ENCODE measurements at places on chromosomes 3 and 15. TPM values are rescaled to one million over a fixed set of nuclear protein-coding genes. Genes with fewer than 3 reads are reported as not detected.

DNA sequence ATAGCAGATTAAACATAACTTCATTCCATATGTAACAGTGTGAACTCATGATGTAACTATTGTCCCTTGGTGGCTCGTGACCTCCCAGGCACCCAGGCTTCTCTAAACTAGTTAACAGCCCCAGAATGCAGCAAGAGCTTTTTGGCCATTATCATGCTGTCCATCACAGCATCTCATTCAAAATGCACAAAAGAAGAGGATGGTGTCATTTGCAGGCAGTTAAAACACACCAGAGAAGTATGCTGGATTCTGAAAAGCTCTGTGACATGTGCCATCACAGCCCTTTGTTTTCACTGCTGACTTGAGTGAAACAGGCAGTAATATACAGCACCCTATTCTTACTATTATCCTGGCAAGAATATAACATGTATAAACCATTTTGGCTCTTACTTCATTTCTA lies 117.6 kb upstream of the CHMP2B start:
- no peak for DNase-seq

LINGO1 gene
- polyA plus RNA-seq = 16.8 TPM

ZNF662 gene
- polyA plus RNA-seq = 22.5 TPM

CAMK1 gene
- 18.9 TPM for polyA plus RNA-seq

- no peak for DNase-seq
Measured at GRCh38 chr3:7423036-7423435, 562.1 kb downstream of the GRM7 start.

DNA sequence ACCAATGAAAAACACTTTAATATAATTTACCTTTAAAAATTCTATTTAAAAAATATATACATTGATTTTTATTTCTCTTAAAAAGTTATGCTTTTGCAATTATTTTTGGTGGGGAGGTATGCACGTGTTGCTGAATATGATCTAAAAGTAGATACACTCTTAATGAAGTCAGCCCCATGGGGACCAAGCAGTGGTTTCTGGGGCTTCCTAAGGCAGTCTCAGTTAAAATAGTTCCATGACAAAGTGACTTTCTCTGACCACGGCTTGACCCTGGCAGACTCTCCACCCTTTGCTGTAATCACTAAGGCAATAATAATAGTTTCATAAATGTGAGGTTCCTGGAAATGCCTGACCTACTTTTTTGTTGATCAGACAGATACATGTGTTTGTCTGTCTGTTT lies 50.4 kb downstream of the CCR4 start:
- DNase-seq = no peak

GRCh38 chr3:160260587-160261270 lies 35.5 kb downstream of the C3orf80 start:
- DNase-seq = no peak

GRCh38 chr3:37852771-37853170 lies 8.9 kb upstream of the CTDSPL start:
- DNase-seq = no peak

SOX14 gene
- polyA plus RNA-seq = not detected

DNA sequence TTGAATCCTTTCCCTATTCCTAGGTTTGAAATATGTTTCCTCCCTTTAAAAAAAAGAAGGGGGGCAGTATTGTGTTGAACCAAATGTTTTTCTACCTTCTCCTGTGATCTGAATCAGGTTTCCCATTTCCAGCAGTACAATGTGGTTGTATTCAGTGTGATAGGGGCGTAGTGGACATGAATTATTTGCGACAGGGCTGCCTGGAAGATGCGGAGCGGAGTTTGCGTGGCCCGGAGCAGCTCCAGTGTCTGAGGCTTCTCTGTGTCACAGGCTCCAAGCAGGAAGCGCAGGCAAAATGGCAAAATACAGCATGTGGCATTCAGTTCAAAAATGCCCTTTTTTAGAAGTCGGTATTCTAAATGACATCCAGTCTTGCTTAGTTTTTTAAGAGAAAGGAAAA lies 154.4 kb downstream of the PGPEP1L start:
- peak; percentile 87 for DNase-seq

DNA sequence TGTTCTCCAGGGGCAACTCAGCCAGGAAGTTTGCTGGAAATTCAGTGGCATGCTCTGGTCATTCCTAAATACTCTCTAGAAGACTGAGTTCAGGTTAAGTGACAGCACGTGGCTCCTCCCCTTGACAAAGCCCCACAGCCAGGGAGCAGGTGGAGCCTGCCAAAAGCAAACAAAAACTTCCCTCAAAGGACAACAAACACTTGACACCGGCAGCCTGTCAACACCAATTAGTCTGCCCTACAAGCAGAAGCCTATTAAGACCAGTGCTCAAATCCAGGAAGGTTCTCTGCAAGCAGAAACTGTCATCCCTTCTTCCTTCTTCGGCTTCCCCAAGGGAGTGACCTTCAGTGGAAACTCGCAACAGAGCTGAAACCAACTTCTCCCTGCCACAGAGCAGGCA lies 5.0 kb downstream of the MEX3B start:
- DNase-seq = no peak

NEK10 gene
- polyA plus RNA-seq = 1.8 TPM

RTP1 gene
- not detected for polyA plus RNA-seq

GRCh38 chr3:171561596-171562323 lies 101.6 kb upstream of the TNIK start:
- no peak for DNase-seq

DNA sequence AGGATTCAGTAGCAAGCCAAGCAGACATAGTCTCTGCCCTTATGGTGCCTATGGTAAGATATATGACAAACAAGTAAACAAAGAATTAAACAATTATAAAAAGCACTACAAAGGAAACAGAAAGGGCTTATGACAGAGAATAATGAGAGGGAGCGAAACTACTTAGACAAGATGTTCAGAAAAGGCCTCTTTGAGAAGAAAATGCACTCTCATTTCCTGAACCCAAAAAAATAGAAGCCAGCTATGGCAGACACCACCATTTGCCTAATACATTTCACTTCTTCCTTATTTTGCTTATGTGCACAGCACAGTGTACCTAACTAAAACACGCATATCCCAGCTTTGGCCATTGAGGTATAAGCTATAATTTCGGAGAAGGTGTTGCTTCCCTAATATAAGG lies 465.5 kb upstream of the PPP2R3A start:
- DNase-seq = no peak

GRCh38 chr15:62940755-62941361 lies 101.7 kb upstream of the TPM1 start:
- DNase-seq = no peak

TMEM266 gene
- 11.4 TPM for polyA plus RNA-seq

DNA sequence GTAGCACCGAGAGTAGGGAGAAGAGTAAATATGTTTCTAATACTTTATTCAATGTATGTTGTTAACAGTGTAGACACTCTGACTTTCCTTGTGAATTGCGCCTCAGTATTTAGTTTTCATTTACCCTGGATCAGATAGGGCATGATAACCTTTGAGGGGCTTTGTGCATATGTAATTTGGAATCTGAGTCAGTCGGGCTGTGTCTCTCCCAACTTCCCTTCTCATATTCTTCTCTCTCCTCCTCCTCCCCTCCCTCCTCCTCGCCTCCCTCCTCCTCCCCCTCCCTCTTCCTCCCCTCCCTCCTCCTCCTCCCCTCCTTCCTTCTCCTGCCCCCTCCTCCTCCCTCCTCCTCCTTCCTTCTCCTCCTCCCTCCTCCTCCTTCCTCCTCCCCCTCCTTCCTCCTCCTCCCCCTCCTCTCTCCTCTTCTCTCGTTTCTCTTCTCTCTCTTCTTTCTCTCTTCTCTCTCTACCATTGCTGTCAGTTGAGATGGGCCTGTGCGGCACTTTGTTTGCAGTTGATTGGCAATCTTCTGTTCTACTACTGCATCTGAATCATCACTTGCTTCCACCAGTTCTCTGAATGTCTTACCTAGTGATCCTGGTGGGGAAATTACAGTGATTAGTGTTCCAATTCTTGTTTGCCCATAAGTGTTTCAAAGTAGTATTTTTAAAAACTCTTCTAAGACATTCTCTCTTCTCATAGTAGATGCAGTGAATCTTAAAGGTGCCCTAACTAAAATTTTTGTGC lies 162.3 kb downstream of the PGPEP1L start:
- DNase-seq = no peak

DNA sequence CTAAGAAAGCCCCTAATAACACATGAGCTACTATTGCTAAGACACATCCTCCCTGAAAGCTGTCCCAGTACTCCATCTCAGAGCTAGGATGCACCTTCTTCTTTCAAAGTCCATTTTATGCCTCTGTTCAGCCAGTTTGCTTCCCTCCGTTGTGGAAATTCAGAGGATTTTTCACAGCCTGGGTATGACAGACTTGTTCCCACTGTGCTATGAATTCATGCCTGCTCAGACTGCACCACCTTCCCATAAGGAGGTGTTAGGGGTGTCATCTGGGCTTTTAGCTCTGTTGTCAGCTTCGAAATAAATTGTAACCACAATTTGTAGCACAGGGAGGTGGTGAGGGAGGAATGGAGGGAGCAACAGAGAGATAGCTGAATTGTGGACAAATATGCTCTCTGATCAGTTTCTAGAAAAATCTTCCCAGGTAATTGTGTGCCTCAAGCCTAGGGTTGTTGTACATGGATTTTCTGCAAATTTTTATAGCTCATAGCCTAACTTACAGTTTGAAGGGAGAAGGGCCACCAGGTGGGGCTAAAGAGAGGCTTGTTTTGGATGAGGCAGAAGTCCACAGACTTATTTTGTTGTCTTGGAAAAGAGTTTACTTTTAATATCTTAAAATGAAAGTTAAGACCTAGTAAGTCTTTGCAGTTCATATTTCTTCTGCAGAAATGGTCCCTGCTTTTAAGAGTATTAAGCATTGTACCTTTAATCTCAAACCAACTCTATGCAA lies 462.0 kb downstream of the PDCD6IP start:
- DNase-seq = peak; percentile 41

- no peak for DNase-seq
Measured at GRCh38 chr3:162719684-162720341, 1223.2 kb downstream of the OTOL1 start.

IL12A gene
- polyA plus RNA-seq = 0.73 TPM

TMC3 gene
- polyA plus RNA-seq = 0.13 TPM
